ENCODE measurements at places on chromosomes 4 and X.

DNA sequence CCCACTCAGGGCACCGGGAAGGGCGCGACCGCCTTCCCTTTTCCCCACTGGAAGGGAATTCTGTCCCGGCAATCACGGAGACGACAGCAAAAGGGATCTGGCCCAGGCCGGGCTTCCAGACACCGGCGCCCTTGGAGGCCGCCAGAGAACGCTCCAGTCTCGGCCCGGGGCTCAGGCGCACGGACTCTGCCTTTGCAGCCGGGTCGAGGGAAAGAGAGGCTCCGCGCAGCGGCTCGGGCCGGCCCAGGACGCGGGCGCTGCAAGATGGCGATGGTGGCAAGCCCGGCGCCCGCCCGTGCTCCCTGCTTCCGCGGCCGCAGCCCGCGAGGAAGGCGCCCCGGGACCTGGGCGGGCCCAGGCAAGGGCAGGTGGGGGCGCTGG lies 1.1 kb downstream of the CTBP1 start:
- DNase-seq = no peak

DNA sequence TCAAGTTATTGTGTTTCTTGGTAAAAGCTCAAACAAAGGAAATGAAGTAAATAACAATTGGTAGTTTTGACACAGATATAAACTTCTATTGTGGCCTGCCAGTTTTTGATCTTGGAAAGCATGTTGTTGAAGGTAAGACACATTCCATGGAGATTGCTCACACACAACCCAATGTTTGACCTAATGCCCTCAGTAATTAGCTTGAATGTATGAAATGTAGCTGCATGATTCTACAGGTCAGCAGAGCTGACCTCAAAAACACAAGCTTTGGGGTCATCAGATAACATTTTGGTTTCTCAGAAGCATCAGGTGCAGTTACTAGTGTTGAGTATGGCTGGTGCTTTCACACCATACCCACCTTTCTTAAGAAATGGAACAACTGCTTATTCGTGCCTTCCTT lies 16.5 kb downstream of the GPR173 start:
- no peak for DNase-seq

- peak; percentile 79 for DNase-seq
Observed at GRCh38 chrX:47030339-47030738, 47.9 kb upstream of the RGN start.

DNA sequence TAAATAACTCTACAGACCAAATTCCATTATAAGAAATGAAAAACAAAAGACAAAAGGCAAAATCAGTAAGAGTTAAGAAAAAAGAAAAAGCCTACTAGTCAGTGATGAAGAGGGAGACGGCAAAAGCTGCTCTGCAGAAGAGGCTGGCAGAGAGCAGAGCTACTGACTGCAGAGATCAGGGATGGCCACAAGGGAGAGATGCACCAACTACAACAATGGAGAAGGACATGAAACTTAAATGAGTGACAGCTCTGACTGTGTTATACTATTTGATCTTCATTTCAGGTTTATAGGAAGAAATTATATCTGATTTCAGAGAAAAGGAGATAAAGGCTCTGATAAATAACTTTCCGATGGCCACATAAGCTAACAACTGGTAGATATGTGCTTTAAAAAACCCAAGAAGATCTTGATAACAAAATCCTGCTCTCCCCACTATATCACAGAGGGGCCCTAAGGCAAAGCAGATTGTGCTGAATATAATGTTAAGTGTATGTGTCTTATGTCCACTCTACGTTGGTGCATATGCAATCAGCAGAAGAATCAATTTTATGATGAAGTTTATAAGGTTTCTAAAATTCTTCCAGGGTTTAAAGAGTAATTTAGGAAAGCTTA lies 58.4 kb upstream of the COX18 start:
- DNase-seq = peak; percentile 27

GRCh38 chr4:171891038-171891437 lies 77.8 kb downstream of the GALNTL6 start:
- no peak for DNase-seq

- no peak for DNase-seq
Observed at GRCh38 chr4:88451205-88451604, 5.7 kb upstream of the HERC5 start.

DNA sequence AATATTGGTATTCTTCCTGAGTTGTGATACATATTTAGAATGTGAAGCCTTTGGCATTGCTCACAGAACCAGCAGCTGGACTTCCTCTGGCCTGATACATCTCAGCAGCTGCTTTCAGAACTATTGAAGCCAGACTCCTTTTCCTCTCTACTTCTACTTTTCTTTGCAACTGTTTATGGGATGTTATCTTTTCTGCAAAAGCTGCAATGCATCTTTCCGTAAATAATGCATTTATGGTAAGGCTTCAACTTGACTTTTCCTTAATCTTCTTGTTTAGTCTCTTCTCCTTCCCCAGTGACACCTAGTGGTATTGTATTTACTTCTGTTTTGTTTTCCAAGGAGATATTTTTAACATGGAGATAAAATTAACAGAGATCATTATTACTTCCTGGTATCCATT lies 1548.7 kb downstream of the PCDH7 start:
- no peak for DNase-seq

DNA sequence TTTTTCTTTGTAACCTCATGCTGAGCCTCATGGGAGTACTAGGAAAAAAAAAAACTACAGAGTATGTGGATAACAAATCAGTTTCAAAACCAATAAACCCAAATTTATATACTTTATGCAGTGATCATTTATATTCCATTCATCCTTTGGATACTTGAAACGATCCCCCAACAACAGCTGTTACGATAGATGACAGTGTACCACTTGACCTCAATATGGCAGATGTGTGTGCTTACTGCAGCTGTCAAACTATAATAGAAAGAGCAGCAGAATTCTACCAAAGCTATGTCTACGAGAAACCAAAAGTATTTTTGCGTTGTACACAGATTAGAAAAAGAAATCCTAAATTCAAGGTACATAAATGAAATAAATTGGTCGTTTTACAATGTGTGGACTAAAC lies 337.8 kb downstream of the PDGFC start:
- no peak for DNase-seq

- peak; percentile 54 for DNase-seq
Observed at GRCh38 chrX:154457491-154458115, 478 bp upstream of the PLXNA3 start.

DNA sequence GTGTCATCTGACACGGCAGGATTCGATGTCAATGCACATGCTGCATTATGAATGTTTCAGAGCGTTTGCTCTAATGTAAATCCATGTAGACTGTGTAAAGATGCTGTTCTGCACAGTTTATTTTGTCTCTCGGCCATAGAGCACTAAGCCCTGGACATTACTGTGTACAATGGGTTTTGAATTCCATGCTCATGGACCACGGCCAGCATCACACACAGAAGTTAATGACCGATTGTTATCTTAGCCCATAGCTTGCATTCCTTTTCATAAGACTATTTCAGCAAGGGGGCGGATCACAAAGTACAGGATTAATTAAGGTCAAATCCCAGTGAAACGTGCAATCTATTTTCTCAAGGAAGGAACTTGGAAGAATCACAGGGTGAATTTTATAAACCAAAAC lies 286.1 kb upstream of the TENM3 start:
- no peak for DNase-seq

GRCh38 chr4:119040694-119041185 lies 94.9 kb upstream of the MYOZ2 start:
- peak; percentile 96 for DNase-seq

DNA sequence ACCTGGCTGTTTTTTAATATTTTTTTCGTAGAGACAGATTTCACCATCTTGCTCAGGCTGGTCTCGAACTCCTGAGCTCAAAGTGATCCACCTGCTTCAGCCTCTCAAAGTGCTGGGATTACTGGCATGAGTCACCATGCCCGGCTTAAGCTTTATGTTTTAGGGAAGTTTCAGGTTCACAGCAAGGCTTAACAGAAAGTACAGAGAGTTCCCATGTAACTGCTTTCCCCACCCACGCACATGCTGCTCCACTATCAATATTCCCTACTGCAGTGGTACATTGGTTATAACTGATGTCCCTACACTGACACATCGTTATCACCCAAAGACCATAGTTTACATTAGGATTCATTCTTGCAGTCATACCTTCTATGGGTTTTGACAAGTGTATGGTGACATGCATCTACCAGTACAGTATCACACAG lies 62.7 kb downstream of the PRPS1 start:
- peak; percentile 81 for DNase-seq

DNA sequence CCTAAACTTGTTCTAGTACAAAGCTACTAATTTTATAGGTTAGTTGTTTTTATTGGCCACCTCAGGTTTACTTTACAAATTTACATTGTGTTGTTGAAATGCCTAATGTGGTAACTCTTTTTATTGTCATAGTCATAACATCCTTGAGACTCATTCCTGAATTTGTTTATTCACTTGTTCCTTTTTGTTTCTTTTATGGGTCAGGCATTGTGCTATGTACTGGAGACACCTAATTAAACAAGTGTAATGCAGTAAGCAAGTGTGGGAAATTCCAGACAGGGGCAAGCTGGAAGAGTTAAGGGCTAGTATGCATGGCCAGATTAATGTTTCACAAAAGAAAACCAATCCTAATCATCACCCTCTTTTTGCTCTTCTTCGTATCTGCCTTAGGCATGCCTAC lies 30.5 kb upstream of the TTC29 start:
- DNase-seq = no peak

DNA sequence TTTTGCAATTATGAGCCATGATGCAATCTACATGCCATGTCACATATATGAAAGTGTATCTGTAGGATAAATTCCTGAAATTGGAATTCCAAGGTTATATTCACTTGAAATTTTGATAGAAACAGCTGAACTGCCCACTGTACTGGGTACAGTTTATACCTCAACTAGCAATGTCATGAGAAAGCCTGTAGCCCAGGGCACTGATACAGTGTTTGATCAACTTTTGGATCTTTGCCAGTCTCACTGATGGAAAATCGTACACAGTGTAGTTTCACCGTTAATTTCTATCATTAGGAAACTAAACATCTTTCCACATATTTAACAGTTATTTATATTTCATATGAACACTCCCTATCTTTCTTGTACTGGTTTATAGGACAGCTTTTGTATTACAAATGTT lies 34.2 kb downstream of the TAPT1 start:
- DNase-seq = no peak

- no peak for DNase-seq
Observed at GRCh38 chrX:63471004-63471403, 119.9 kb upstream of the SPIN4 start.

DNA sequence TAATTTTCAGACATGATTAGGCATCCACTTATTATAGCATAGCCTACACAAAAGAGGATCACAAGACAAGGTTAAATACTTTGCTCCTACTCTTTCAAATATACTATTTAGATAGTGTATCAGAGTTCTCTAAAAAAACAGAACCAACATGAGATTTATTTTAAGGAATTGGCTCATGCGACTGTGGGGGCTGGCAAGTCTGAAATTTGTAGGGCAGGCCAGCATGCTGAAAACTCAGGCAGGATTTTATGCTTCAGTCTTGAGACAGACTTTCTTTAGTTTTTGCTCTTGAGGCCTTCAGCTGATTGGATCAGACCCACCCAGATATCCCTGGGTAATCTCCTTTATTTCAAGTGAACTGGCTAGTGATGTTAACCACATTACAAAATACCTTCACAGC lies 169.5 kb downstream of the MAML3 start:
- DNase-seq = peak; percentile 59

DNA sequence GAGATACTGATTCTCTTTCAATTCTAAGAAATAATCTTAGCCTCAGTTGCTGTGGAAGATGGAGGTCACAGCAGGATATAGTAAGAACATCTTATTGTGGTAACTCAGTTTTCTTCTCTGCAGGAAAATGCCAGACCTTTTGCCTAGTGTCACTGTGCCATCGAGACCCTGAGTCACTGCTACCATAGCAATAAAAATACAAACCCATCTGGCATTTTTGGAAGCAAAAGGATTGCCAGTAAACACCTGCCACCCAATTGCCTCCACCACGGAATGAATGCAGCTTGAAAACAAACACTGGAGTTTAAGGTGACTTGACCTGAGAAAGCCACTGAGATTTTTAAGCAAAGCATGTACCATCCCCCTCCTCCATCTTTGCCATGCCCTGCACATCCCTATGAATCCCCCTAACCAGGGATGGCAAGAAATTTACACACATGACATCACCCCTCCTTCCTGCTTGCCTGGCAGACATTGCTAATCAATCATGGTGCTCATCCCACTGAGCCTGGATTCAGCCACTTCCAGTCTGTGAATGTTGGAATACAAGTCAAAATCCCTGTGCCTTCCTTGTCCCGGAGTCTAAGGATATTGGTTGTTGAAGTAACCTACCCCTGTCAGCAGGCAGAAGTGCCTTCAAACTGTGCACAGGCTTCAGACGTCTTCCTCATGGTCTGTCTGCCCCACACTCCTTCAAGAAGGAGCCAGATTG lies 59.6 kb upstream of the MAMLD1 start:
- DNase-seq = no peak

DNA sequence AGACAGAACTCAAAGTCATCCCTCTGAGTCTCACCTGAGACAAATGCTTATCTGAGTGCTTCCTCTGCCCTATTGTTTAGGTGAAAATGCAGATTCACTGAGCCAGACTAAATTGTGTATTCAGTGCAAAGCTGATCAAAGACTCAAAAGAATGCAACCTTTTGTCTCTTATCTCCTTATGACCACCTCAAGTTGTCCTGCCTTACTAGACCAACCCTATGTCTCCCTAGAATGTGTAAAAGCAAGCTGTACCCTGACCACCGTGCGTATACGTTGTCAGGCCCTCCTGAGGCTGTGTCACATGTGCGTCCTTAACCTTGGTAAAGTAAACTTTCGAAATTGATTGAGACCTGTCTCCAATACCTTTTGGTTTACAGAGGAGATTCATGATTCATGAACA lies 63.6 kb upstream of the SH3RF1 start:
- DNase-seq = no peak

DNA sequence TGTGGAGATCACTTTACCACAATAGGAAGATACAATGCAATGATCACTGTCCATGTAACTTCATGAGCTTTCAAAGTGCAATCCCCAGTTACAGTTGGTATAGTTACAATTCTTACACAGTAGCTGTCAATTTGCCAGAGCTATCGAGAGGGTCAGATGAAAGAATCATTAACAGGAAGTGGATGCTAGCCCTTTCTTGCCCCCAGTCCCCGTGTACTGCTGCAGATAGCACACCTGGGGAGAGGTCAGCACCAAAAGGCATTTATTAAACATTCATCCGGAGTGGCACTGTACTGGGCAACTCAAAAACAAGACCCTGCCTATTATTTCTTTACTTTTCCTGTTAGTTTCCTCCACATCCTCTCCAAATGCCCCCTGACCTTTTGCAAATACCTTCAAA lies 47.7 kb downstream of the SOD3 start:
- no peak for DNase-seq

GRCh38 chr4:172751550-172751949 lies 417.1 kb upstream of the GALNT7 start:
- no peak for DNase-seq

DNA sequence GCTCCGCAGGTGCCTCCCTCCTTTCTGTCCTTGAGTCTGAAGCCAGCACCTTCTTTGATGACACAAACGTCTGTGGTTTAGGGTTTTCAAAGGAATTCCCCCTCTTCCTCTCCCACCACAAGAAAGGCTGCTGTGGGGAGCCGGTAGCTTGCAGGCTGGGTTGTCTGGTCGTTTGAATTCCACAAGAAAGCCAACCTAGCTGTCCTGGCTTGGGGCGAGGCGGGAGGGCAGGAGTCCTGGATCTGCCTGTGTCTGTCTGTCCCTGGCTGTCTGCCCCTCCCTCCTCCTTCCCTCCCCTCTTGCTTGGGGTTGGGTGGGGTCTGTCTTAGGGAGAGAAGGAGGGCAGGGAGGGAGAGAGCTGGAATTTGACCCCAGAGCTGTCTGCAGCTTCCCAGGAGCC lies 56.3 kb downstream of the SHROOM2 start:
- no peak for DNase-seq
